Stimulated activated CD4-positive, alpha-beta T cell treated with anti-CD3 and anti-CD28 coated beads, Interleukin-1b, Interleukin-23, amount 100 ng/mL, for 1 hour (primary cell): ENCODE measurements at places on chromosomes 3 and 15.

- DNase-seq, result no peak
Measured at GRCh38 chr3:2850701-2851100, 259.5 kb downstream of the IL5RA start.

DNA sequence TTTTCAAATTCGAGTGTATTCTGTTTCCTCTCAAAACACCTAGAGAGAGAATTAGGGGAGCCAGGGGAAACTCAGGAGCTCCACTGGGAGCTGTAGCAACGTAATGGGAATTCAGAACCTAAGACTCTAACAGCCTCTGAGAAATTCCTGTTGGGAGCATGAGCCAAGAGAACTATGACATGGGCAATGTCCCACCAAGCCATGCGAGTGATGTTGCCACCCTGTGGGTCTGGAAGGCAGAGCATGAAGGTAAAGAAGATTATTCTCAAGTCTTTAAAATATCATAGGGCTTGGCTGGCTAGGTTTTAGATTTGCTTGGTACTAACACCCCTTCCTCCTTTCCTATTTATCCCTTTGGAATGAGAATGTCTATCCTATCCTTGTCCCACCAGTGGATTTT lies 392.6 kb upstream of the ADAMTS9 start:
- no peak for DNase-seq

DNA sequence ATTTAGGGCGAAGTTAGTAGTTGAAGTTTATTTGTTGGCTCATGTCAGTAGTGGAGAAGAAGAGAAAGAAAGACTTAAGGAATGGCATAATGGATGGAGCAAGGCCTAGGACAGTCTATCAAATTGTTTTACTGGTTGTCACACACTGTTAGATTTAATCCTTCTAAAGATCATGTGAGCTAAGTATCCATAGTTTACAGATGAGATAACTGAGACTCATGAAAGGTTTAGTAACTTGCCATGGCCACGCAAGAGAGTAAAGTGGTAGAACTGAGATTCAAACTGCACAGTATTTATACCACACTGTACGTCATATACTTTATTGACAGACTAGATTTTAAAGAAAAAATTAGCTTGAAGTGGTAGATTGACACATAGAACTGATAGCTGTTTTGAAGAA lies 11.4 kb downstream of the SPRED1 start:
- no peak for DNase-seq

DNA sequence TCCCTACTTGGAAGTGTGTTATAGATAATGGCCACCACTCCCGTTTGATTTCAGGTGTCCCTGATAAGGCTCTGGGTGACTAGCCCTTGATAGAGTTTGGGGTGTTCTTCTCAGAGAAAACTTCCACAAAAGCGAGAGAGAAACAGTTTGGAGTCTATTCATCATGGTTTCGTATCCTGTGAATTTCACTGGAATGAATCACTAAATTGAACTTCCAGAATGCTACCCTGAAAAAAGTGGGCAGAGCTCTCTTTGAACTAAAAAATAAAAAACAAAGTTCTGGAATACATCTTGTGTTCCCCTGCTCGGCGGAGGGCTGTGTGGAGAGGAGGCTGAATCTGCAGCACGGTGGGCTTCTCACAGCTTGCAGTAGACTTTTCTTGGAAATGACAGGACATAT lies 52.8 kb upstream of the FAM98B start:
- no peak for DNase-seq

DNA sequence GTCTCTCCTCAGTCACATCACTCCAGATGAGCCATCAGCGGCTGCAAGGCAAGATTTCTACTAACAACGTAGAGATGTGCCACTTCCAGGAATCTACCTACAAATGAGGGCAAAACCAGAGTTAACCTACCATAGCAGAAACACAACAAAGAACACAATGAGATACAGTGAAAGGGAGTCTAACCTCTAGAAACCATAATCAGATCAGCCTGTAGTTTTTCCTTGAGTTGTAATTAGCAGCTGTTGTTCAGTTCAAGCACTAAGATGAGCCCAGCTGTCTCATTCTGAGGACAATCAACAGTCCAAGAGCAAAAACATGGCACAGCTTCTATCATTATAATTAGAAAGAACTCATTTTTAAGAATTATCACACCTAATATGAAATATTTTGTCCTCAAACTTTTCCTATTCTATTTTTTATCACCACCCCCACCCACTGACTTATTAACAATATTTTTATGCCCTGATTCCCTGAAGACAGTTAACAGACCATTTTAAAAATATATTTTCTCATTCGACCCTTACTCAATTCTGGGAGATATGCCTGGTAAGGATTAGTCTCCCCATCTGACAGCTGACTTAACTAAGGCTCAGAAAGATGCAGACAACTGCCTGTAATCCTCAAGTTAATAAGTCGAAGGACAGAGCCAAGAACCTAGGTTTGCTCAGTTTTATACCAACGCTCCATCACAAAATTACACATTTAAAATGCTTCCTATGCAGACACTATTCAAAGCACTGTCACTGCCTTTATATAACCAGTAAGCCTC lies 50.1 kb downstream of the MAGI1 start:
- no peak for DNase-seq

DNA sequence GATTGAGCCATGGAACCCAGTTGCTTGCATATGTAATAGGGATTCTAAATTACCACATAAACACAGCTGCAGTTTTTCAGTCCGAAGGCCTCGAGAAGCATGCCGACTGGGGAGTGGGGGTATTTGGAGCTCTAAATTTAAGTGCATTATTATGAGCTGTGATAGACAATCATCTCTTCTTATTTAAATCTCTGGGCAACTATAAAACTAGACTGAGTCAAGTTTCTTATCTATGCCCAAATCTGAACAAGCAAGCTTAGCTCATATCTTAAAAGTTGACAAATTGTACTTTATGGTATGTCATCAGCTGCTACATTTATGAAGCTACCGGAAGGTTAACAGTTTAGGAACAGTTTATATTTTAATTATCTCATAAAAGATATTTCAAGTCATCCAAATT lies 19.5 kb upstream of the THRB start:
- no peak for DNase-seq

DNA sequence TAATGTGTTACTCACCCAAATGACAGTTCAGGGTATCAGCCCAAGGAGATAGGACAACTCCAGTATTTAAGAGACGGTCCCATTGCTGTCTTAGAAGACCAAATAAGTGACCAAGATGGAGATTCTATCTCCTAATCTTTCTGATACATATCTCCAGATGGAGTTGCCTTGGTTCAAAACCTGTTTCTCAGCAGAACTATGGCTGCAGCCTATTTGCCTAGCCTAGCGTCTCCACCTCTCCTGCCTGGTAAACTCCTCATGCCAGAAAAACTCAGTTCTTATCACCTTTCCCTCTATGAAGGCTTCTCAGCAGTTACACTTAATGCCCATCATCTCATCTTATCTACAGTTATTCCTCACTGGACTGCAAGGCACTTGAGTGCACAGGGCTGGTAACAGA lies 1.2 kb upstream of the CSPG5 start:
- DNase-seq, result no peak

GRCh38 chr3:44893097-44893496 lies 18.7 kb downstream of the TGM4 start:
- DNase-seq, result no peak

GRCh38 chr3:129305592-129306091 lies 27.0 kb downstream of the HMCES start:
- no peak for DNase-seq

GRCh38 chr3:99167071-99167470 lies 265.6 kb upstream of the DCBLD2 start:
- no peak for DNase-seq

DNA sequence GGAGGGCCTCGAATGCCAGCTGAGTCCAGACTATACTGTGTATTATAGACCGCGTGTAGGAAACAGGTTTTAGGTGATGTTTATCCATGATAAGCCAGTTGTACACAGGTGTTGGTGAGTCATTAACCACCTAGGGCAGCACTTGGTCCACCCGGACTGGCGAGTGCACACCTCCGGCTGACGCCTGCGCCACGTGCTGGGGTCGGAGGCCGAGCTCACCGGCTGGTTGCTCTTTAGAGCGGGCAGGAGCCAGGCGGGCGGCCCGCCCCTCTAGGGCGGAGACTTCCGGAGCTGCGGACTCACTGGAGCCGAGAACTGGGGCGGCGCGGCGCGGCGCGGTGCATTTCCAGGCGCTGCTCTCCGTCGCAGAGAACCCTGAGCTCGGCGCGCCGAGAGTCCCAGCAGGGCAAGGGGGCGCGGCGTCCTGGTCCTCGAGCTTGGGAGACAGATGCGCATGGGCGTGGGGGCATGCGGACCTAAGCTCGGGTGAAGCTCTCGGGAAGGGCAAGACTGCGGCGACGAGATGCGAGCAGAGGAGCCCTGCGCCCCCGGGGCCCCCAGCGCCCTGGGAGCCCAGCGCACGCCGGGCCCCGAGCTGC lies at the start of gene ESYT3:
Gene ESYT3, plus strand, starts transcription at position 341 of the 599 bp plus-strand sequence. Its CDS starts 183 bp downstream, at position 524.
- DNase-seq, result no peak

GRCh38 chr3:68173012-68173634 lies 518.7 kb upstream of the SUCLG2 start:
- no peak for DNase-seq

GRCh38 chr15:64713592-64713991 lies 61.8 kb downstream of the RBPMS2 start:
- DNase-seq, result no peak

- no peak for DNase-seq
Measured at GRCh38 chr15:64163659-64164362, 989 bp upstream of the PPIB start.

GRCh38 chr3:169143506-169143905 lies 520.0 kb downstream of the MECOM start:
- DNase-seq, result no peak

DNA sequence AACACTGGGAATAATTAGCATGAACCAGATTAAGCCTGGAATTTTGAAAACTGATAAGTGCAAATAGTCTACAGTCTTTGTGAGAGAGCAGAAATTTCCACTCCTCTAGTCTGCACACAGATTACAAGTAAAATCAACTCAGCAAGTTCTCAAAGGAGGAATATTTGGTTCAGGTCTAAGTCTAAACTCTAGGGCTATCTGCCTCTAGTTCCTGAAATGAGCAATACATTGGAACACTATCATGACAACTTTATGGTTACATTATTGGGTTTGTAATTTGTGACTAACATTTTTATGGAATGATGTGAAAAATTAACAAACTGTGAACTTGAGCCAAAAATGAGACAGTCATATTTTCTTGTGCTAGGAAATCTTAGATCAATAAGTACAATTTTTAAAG lies 30.8 kb upstream of the ADGRG7 start:
- no peak for DNase-seq

- DNase-seq, result no peak
Measured at GRCh38 chr3:24385012-24385615, 109.5 kb downstream of the THRB start.

- peak; percentile 32 for DNase-seq
Measured at GRCh38 chr3:16513141-16514020, at the start of gene RFTN1. TSS of gene RFTN1 (minus strand) at chr3:16513699. CDS start at chr3:16493869, 19,830 bp downstream.

- no peak for DNase-seq
Measured at GRCh38 chr3:175980486-175981090, 1121.5 kb downstream of the NAALADL2 start.

GRCh38 chr3:160010578-160010977 lies 21.9 kb downstream of the IL12A start:
- no peak for DNase-seq

GRCh38 chr3:194572143-194572789 lies 61.0 kb downstream of the TMEM44 start:
- DNase-seq, result no peak

DNA sequence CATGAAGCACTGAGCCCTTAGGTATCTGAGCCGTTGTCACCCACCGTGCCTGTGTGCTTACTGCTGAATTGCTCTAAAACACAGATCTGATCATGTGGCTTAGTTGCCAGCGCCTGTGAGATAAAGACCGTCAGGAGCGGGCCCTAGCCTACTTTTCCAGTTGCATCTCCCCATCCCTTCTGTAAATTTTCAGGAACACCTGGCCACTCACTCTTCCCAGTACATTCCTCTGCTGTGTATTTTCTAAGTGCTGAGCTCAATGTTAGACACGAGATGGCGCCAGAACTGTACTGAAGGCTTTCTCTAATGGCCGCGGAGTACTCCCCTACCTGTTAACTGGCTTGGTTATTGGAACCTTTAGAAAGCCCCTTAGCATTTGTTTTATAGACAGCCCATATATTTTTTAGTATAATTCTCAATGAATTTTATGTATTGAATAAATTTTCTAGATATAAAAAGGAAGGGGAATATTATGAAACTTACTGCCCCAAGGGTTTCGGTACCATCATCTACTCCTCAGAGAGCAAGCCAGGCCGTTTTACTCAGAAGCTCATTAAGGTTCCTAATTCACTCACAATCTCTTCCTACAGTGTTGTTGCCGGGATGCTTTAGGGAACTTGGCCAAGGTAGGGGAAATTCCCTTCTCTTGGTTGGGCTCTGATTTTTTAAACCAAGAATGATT lies 16.7 kb upstream of the WNT7A start:
- no peak for DNase-seq

- no peak for DNase-seq
Measured at GRCh38 chr3:101193957-101194356, 126.4 kb downstream of the IMPG2 start.

DNA sequence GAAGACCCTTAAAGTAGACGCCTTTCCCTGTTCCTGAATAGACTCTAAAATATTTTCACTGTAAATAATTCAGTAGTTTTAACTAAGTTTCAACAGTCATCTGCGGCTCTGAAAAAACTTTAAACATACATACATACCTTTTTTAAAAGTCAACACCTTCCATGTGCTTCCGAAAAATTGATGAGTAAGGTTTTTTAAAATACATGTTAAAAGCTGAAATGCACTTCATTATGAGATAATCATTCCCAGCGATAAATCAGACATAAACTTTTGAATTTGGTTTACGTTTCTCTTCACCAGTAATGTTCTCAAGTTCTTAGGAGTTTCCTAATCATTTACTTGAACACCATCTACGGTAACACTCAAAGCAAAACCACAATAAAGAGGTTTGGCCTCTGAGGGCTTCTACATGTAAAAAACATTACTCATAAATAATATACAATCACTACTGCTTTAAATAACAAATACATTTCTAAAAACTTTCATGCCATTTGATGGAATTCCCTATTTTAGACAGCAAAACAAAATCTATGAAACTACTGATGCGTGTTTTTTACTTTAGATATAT lies 403.5 kb downstream of the SHQ1 start:
- no peak for DNase-seq

DNA sequence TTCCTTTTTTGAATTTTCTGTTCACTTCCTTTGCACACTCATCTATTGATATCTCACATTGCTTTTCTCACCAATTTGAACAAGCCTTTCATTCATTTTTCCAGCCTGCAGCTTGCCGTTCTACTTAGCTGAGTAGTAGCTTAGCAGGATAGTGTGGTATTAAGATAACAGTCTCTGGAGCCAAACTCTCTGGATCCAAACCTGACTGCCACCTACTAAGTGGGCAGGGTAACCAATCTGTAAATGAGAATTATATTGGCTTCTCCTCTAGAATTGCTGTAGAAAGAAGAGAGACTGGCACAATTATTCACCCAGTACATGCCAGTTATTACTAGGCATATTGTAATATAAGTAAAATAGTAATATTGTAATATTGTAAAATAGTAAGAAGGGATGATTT lies 40.5 kb downstream of the AQP9 start:
- no peak for DNase-seq

DNA sequence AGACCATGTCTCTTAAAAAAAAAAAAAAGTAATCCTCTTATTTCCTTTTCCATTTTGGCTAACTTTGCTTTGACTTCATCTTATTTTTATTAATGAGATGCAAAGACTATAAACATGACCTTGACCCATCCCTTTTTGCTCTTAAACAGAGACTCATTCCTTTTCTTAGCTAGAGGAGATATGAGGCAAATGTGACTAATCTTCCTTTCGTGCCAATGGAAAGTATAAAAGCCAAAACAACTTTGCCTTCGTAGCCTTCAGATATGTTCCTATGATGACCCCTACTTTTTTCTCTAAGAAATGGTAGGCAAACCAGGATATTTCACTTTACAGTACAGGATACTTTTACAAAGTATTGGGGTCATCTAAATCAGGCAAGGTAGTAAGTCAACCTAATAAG lies 36.9 kb upstream of the GOLGB1 start:
- DNase-seq, result no peak
